ENCODE measurements at places on chromosomes 3 and 15.
A peak's percentile ranks its signal among the peaks of the same experiment; 100 is the strongest.

DNA sequence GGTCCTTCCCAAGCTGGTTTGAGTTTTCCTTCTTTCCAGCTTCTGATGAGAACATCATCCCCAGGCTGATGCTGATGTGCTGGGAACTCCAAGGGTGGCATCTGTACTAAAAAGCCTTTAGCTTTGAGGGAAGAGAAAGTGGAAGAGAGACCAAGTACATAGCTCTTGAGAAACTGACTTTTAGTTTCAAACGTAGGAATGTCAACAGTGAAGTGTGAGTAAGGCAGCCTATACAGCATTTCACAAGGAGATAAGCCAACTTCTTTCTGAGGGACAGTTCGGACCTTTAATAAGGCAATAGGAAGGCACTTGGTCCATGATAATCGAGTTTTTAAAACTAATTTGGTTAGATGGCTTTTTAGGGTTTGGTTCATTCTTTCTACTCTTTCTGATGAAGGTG, 53.7 kb downstream of the DLG1 start:
- DNase-seq = no peak

- DNase-seq = no peak
Observed at GRCh38 chr3:52787246-52787645, 7.3 kb upstream of the ITIH3 start.

DNA sequence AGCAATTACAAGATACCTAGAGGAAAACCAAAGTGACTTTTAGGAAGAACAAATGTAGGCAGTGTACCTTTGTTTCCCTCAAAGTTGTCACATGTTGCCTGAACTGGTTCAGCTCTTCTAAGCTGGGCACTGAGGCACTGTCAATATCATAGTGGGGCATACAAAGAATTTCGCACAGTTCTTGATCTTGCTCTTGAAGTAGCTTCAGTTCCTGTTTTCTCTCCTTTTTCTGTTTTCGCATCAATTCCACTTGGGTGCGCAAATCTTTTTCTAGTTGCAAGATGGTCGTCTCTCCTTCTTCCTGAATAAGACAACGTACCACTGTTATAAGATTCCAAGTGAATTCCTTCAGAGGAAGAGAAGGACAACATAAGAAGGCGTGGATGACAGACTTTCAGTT, 12.7 kb downstream of the PRC1 start:
- DNase-seq = no peak

DNA sequence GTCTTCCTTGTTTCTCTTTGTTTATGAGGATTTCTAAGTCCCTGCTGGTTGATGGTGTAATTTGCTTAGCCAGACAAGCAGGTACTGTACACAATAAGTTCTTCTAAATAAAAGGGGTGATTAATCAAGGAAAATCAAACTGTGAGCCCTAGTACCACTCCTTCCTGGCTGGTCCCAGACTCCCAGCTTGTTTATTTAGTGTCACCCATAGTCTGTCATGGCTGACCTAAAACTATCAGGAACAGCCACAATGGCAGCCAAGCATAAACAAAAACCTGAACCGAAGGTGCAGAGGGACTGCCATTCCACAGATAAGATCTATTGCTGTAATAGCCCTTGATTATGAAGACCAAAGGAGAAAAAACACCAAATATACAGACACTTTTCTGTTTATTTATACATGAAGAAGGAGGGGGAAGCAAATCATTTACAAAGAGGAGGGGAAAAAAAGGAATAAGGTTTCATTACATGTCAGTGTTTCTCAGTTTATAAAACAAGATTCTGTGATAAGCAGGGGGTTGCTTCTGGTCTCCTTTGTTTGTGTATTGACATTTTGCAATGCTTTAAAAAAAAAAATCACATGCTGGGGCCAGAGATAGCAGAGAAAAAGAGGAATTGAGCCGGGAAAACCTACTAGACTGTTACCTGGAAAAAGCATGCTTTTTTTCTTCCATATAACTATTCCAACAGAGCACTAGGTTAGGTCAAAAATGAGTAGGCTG, 182.4 kb upstream of the DPH6 start:
- DNase-seq = no peak

DNA sequence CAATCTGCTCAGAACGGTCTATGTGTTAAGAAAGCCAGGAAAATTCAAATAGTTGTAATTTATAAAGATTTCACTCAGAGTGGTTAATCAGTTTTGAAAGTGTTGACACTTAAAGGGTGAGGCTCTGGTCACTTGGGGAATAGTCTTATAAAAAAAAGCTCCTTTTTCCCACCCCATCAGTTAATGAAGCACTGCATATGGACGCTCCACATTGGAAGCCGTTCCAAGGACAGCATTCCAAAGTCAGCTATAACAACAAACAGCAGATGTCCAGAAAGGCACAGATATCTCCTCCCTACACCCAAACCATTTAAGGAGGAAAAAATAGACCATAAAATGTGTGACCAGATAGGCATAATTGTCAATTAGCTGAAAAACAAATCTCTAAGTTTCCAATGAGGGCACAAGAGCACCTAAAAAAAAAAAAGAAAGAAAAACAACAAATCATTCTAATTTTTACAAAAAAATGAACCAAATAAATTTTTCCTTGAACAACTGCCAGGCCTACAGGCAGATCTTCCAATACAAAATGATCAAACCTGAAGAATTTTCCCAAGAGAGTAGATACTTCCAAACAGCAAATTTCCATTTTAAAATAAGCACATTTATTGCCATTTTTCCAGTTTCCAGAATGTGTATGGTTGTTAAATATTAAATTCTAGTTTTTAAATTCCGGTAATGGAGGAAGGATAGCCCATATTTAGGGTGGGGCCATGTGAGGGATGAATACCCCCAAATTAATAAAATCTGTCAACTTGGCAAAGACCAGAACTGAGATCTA, 198.3 kb downstream of the ERC2 start:
- no peak for DNase-seq

DNA sequence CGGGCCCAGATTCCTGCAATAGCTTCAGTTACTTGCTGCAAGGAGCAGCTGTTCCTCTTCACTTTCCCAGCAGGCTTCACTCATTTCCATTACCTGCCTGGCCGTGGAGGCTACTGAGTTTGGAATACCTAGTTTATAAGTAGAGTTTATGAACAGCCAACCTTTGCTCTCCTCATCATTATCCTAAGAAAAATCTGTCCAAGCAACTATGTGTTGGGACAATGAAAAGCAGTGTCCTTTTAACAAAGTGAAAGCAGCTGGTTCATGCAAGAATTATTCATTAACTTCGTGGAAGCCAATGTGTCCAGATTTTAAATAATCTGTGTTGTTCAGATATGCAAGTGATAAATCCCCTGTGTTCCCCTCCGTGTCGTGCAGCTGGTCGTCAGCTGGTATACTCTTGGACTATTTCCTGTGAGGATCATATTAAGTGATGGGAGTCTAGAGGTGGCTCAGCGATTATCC, 39.3 kb upstream of the SSR3 start:
- no peak for DNase-seq

DNA sequence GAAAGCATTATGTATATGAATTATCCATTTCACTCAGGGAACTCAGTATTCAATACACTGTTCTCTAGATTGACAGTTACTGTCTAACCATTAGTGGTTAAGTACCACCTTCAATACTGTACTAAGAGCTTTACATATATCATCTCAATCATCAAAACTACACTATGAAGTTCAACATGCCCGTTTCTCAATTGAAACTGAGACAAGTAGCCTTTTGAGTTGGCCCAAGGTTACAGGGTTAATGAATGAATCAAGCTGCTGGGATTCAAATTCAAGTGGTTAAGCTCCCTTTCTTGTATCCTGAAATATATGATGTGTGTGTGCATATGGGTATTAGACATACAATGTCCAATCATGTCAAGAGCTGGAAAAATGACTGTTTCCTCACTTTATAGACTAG, 5.8 kb downstream of the TASOR start:
- DNase-seq = no peak

GRCh38 chr15:66565141-66565641, 607 bp downstream of the LCTL start:
- DNase-seq = no peak

DNA sequence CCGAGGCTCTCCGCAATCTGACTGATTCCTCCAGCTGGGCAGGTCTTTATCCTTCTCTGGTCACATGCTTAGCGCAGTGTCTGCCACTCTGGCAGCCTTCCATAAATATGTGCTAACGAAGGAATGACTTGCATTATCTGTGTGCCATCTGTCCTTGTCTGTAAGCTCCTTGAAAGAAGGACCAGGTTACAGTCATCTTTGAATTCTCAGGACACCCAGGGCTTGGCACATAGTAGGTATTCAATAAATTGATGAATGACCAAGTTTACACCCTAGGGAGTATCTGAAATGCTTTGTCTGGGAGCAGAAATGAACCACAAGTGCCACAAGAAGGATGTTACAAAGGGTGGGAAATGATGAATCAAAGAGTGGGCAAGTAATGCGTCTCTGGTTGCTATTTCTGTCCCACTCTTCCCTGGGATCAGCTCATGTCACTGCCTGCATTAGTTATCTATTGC, 16.5 kb upstream of the FAM3D start:
- DNase-seq = no peak

GRCh38 chr3:141448606-141449220, 38.1 kb upstream of the RASA2 start:
- DNase-seq = no peak

GRCh38 chr15:57015897-57016296, 97.5 kb downstream of the TCF12 start:
- DNase-seq = no peak

GRCh38 chr3:42256135-42256819, 9.7 kb downstream of the CCK start:
- DNase-seq = no peak

- DNase-seq = no peak
Observed at GRCh38 chr3:11377719-11378118, 105.5 kb downstream of the ATG7 start.

GRCh38 chr15:86663979-86664378, 584.3 kb downstream of the AGBL1 start:
- DNase-seq = no peak

GRCh38 chr3:141557961-141558706, 71.3 kb downstream of the RASA2 start:
- no peak for DNase-seq

DNA sequence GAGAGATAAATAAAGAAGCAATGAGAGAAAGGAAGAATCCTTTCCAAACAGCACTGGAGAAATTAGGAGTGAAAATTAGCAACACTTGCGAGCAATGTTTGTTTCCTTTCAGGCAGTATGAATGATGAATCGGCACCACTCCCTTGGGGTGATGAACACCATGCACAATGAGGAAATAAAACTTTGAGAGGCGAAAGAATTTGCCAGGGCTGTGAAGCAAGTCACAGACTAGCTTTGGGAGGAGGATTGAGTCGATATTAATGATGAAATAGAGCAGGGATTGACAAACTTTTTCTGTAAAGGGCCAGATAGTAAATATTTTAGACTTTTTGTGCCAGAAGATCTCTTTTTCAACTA, 237.7 kb downstream of the AGBL1 start:
- no peak for DNase-seq

DNA sequence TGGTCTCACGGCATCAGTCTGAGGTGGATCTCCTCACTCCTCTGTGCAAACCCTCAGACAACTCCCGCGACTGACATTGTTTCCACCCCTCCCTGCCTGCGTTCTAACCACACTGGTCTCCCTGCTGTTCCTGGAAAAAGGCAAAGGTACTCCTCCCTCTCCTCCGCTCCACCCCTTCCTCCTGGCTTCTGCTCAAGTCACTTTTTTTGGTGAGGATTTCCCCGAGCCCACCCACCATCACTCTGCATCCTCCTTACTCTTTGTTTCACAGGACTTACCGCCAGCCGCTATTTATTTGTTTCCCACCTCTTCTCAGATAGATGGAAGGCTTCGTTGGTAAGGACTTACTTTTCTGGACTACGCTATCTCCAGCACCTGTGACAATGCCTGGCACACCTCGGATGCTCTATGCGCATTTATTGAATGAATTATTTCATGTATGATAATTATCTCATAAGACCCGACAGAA, 25.6 kb downstream of the PRR23E start:
- DNase-seq = no peak

DNA sequence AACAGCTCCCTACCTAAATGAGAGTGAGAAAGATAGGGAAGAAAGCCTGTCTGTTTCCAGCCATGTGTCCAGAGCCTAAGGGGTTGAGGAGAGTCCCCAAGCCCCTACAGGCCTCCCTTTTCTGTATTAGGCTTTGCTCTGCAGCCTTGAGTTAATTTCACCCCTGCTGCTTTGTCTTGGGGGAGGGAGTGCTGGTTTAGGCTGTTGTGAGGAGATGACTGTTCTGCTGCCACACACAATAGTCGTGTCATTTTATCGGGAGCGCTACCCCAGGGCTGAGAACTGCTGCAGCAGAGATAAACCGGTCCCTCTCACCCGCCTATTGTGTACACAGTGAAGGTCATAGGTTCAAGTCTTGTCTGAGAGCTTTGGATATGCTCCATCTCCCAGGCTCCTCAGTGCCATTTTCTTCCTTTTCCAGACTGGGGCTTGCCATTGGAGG, 1.4 kb downstream of the ZNF609 start:
- peak; percentile 27 for DNase-seq

DNA sequence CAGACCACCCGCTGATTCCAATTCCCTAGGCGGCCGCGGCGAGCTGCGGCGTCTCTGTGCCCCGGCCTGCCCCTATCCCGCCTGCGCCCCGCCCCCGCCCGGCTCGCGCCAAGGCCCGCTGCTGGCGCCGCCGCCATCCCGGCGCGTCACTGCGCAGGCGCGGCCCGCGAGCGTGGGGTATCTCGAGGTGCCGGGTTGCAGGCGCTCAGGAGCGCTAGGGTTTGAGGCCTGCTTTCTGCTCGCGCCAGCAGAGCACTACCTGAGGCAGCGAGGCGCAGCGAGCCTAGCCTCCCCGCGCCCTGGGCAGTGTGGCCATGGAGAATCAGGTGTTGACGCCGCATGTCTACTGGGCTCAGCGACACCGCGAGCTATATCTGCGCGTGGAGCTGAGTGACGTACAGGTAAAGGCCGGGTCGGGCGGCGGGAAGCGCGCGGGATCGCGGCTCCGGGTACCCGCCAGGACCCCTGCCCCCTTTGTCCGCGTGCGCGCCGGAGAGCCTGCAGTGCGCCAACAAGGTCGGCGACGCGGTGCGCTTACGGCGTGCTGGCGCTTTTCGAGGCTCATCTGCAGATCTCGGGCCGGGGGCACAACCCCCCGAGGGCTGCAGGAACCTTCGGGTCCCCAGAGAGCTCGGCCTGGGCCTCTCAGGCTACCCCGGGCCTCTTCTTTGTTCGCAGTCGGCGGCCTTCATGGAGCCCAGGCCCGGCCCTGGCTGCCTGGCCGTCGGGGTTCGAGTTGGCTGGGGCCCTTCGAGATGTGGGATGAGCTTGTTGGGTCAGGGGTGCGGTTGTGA, at the start of gene HACD3:
TSS of gene HACD3 (plus strand) at position 146 of the 794 bp plus-strand sequence. CDS start at position 315, 169 bp downstream.
- peak; percentile 94 for DNase-seq

DNA sequence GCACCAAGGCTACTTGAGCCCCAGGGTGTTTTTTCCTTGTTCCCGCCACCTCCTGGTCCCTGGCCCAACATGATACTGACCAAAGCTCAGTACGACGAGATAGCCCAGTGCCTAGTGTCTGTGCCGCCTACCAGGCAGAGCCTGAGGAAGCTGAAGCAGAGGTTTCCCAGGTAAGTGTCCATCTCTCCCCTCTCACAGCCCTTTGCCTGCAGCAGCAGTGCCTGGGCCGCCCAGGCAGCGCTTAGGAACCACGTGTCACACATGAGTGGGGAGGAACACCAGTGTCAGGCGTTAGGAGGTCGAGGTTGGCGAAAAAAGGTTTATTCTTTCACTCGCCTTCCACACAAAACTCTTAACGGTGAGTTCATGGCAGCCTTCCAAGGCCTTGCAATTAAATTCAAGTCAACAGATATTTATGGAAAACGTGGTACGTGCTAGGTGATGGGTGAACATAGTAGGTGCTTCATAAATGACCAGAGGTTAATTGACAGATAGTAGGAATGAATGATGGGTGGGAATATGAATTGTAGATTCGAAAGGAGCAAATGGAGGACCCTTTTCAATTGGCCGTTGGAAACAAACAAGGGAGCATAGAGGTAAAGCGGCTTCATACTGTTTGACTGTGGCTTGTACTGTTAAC, 486 bp downstream of the CDIN1 start:
- peak; percentile 32 for DNase-seq

All from stimulated activated CD4-positive, alpha-beta T cell treated with anti-CD3 and anti-CD28 coated beads, Interleukin-2, amount 100 ng/mL, for 24 hours (primary cell).